ENCODE measurements at places on chromosomes 5 and 9. TPM values are rescaled to one million over a fixed set of nuclear protein-coding genes. Genes with fewer than 3 reads are reported as not detected.
A peak's percentile ranks its signal among the peaks of the same experiment; 100 is the strongest.

The IER5L gene
- total RNA-seq = 9.3 TPM

The ISL1 gene
- not detected for total RNA-seq

The OLFM1 gene
- 0.37 TPM for total RNA-seq

The DRD1 gene
- not detected for total RNA-seq

The PGM5 gene
- total RNA-seq = not detected

The ITK gene
- 319 TPM for total RNA-seq

The NDUFB6 gene
- 47.4 TPM for total RNA-seq

The ADAMTS16 gene
- total RNA-seq = not detected

The ACOT12 gene
- total RNA-seq = not detected

The F2RL2 gene
- total RNA-seq = 0.05 TPM

GRCh38 chr5:133888625-133888991 lies 79.8 kb downstream of the C5orf15 start:
- peaks cover 7% of the 10 kb centered on the region for H3K4me1 ChIP-seq
- no peak overlapping the region for H3K4me3 ChIP-seq
- H3K27ac ChIP-seq = no peak overlapping the region
- H3K36me3 ChIP-seq = no peaks in the 10 kb centered on the region
- no peak for DNase-seq

- no peak overlapping the region for H3K4me3 ChIP-seq
- DNase-seq = no peak
- no peaks in the 10 kb centered on the region for H3K27me3 ChIP-seq
- H3K36me3 ChIP-seq = no peaks in the 10 kb centered on the region
Observed at GRCh38 chr9:81289622-81290021, 399.7 kb downstream of the TLE1 start.

DNA sequence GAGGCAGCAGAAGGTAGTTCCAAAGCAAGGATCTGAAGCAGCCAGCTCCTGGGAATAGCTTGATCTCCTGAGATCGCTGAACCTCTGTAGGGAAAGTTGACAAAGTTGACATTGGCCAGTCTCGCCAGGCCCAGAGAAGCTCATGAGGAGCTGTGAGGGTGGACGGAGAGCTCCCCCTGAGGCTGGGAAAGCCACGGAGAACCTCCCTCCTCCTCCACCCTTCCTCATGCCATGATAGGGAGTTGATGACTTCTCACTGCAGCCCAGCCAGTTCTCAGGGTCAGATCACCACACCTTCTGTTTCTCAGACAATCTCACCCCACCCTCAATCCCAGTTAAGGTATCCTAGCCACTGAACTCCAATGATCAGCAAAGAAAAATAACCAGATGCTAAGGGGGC lies 30.4 kb upstream of the KCNV2 start:
- DNase-seq = no peak
- H3K36me3 ChIP-seq = no peaks in the 10 kb centered on the region
- H3K27me3 ChIP-seq = no peaks in the 10 kb centered on the region
- H3K27ac ChIP-seq = no peak overlapping the region
- H3K4me1 ChIP-seq = peaks cover 3% of the 10 kb centered on the region

DNA sequence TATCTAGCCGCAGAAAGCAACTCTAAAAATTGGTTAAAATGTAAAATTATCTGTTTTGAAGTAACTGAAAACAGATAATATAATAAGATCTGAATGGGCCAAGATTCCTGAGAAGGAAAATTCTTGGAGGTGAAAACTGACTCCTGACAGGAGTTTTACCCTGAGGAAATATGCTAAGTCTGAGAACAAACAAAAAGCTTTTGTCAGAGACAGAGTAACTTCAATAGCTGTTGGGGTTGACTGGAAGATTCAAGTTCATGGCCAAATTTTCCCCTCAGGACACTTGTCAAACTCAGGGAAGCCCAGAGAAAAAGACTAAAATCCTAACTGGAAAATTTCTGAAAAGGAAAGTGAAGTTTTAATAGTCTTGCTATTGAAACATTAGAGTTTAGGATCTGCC lies 5.7 kb downstream of the PCDHB4 start:
- no peaks in the 10 kb centered on the region for H3K27me3 ChIP-seq
- no peak for DNase-seq
- H3K4me3 ChIP-seq = no peak overlapping the region
- H3K36me3 ChIP-seq = no peaks in the 10 kb centered on the region

GRCh38 chr5:76548525-76549229 lies 74.5 kb downstream of the F2RL2 start:
- no peak for DNase-seq
- H3K4me3 ChIP-seq = no peak overlapping the region
- H3K27me3 ChIP-seq = no peaks in the 10 kb centered on the region
- no peak overlapping the region for H3K27ac ChIP-seq
- H3K36me3 ChIP-seq = peaks cover 12% of the 10 kb centered on the region
- peaks cover 57% of the 10 kb centered on the region for H3K4me1 ChIP-seq

GRCh38 chr9:86389628-86390027 lies 35.4 kb upstream of the TUT7 start:
- H3K4me3 ChIP-seq = no peak overlapping the region
- peaks cover 10% of the 10 kb centered on the region for H3K27me3 ChIP-seq
- no peaks in the 10 kb centered on the region for H3K4me1 ChIP-seq
- no peak overlapping the region for H3K27ac ChIP-seq
- no peak for DNase-seq

DNA sequence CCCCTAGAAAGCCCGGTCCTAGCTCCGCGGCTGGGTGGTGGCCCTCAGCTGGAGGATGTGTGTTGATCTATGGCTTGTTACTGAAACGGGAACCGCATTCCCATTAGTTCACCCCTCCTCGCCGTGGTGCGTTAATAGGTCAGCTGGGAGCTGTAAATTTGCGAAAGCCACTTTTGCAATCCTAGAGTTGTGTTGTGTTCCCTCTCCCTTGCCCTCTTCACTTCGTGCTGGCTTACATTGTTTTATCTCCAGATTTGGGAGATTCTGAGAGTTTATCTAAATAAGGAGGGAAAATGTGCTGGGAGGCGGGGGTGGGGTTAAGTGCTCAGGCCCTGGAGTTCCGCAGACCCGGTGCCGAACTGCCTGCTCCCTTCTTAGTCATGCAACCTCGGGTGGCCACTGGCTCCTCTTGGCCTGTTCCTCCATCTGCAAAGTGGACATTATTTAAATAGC lies 62.8 kb downstream of the HMCN2 start:
- no peak for DNase-seq
- H3K27ac ChIP-seq = no peak overlapping the region
- no peaks in the 10 kb centered on the region for H3K4me1 ChIP-seq
- H3K36me3 ChIP-seq = no peaks in the 10 kb centered on the region
- H3K27me3 ChIP-seq = peaks cover 16% of the 10 kb centered on the region

GRCh38 chr5:146789712-146790653 lies 88.6 kb downstream of the PPP2R2B start:
- no peaks in the 10 kb centered on the region for H3K36me3 ChIP-seq
- H3K27me3 ChIP-seq = peaks cover 4% of the 10 kb centered on the region
- no peak for DNase-seq
- H3K27ac ChIP-seq = no peak overlapping the region
- peaks cover 19% of the 10 kb centered on the region for H3K4me1 ChIP-seq

DNA sequence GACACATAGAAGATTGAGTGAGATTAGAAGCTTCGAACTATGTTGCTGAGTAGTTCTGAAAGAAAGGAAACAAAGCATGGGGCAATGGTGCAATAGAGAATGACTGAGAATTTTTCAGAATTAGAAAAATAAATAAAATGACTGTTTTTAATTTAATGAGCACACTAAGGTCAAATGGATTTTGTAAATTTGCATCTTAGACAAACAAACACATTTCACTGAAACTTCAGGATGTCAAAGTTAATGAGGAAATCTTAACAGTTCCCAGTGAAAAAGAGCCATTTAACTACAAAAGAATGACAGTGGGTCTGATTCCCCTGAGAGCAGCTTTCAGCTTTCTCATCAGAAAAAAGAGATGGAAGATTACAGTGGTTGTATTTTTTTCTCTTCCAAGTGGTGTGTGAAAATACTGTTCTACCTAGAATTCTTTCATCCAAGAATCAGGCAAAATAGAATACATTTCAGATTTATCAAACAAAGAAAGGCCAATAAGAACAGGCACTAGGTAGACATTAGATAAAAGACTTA lies 591.9 kb downstream of the SEMA5A start:
- no peaks in the 10 kb centered on the region for H3K36me3 ChIP-seq
- no peaks in the 10 kb centered on the region for H3K4me1 ChIP-seq

DNA sequence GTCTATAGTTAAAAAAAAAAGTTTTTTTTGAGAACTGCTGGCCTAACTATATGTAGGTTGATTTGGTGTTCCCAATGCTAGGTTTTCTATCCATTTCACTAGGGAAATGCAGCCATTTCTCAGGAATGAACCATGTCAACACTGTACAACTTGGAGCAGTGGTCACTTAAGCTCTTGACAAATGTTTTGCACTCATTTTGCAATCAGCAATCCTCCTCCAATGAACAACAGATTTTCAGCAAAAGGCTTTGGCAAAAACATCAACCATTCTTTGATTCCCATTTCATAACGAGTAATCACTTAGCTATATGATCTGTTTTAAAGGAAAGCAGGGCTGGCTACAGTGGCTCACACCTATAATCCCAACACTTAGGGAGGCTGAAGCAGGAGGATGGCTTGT lies 17.9 kb downstream of the STRBP start:
- peaks cover 10% of the 10 kb centered on the region for H3K4me1 ChIP-seq
- no peak overlapping the region for H3K4me3 ChIP-seq
- H3K36me3 ChIP-seq = no peaks in the 10 kb centered on the region
- peaks cover 2% of the 10 kb centered on the region for H3K27me3 ChIP-seq
- H3K27ac ChIP-seq = no peak overlapping the region

- H3K4me3 ChIP-seq = no peak overlapping the region
- no peak for DNase-seq
- H3K36me3 ChIP-seq = peaks cover 4% of the 10 kb centered on the region
- no peaks in the 10 kb centered on the region for H3K27me3 ChIP-seq
Observed at GRCh38 chr5:44795496-44795895, 13.3 kb upstream of the MRPS30 start.

DNA sequence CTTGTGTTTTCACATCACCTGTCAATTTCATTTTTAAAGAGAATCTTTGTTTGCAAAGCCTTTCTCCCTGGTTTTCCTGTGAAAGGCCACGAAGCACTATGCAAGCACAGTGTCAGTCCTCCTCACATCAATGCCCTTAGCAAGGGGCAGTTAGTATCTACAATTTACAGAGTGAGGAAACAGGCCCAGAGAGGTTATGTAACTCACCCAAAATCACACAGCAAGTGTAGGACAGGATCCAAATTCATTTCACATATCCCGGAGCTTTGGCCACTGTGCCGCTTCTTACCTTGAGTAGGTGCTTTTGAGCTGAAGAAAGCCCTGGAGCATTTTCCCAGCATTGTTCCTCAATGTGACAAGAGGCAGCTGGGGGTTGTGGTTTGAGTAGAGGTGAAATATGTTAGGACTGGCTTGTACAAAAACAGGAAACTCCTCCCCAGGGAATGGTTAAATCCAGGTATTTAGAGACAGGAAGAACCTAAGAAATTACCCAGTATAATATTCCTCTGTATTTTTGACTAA lies 283.8 kb downstream of the NTRK2 start:
- DNase-seq = no peak
- no peaks in the 10 kb centered on the region for H3K36me3 ChIP-seq
- no peak overlapping the region for H3K4me3 ChIP-seq
- H3K27me3 ChIP-seq = peaks cover 3% of the 10 kb centered on the region
- H3K4me1 ChIP-seq = no peaks in the 10 kb centered on the region

DNA sequence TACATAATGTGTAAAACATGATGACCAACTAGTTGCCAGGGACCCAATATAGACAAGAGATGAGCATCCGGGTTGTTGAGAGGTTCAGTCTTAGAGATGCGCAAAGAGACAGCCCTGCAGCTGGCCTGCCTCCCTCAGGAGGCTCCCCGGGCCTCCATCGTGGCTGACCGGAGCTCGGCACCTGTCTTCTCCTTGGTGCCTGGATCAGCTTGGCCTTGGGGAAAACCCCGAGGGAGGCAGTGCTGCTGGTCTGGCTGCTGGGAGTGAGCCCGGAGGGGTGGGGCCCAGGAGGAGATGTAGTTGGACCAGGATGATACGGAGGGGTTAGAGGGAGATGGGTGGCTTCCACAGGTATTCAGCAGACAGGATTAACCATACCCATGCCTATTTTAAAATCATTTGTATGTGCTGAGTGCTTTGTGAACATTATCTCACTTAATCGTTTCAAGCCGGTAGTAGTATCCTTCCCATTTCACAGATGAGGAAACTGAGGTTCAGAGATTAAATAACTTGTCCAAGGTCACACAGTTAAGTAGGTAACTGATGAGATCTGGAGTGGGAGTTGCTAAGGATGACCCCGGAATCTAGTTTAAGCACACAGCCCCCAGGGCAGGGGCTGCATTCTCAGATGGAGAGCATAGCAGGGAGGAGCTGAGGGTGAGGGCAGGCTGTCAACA lies 173.8 kb downstream of the COL23A1 start:
- no peak overlapping the region for H3K4me3 ChIP-seq
- peaks cover 7% of the 10 kb centered on the region for H3K27me3 ChIP-seq
- H3K27ac ChIP-seq = no peak overlapping the region
- H3K36me3 ChIP-seq = no peaks in the 10 kb centered on the region
- DNase-seq = no peak

DNA sequence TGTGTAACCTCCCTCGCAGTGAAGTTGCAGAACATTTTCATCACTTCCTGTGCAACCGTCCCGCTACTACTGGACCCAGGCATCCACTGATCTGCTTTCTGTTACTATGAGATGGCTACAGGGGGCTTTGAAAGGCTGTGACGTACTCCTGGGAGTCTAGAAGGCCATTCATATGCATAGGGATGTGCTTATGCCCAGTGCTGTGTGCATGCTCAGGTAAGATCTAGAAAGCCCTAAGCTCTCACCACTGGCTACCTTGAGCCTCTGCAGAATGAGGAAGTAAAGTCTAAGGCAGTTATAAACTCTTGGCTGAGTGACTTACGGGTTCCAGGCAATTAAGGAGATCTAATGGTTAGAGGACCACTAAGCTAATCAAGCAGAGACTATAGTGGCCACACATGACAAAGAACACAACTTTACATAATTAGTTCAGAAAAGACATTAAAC lies 11.8 kb downstream of the HNRNPAB start:
- peaks cover 80% of the 10 kb centered on the region for H3K36me3 ChIP-seq
- peak overlapping the region; percentile 25 for H3K27ac ChIP-seq
- peaks cover 3% of the 10 kb centered on the region for H3K4me1 ChIP-seq
- H3K4me3 ChIP-seq = no peak overlapping the region
- no peaks in the 10 kb centered on the region for H3K27me3 ChIP-seq
- DNase-seq = no peak

DNA sequence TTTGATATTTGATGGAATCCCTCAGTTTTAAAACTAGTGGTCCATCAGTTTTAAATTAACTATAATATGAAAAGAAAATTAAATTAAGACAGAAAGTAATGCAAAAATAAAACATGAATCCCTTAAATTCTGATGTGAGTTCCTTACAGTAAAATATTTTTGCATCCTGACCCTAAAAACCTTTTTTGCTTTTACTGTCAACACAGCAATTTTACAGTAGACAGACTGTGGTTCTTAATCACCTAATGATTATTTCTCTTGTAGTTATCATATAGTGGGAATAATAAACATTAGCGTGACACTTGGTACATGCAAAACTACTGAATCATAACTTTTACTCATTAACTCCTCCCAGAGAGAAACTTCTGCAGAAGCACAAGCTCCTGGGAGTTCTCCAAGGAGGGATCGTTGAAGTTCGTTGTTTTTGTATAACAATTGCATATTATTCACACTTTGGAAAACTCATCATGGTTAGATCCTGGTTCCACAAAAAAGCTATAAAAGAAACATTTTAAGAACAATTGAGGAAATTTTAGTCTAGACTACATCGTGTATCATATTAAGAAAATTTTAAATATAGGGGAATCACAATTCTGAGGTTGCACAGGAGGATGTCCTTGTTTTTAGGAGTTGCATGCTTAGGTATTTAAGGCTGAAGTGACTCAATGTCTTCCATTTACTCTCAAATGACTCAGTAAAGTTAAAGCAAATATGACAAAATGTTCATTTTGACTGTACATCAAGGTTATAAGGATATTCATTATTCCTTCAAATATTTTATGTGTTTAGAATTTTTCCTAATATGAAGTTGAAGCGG lies 88.2 kb upstream of the NIPAL4 start:
- no peak for DNase-seq
- H3K36me3 ChIP-seq = peaks cover 69% of the 10 kb centered on the region
- no peak overlapping the region for H3K4me3 ChIP-seq
- H3K27me3 ChIP-seq = no peaks in the 10 kb centered on the region
- peak overlapping the region; percentile 64 for H3K27ac ChIP-seq
- peaks cover 6% of the 10 kb centered on the region for H3K4me1 ChIP-seq

All from activated T-helper 2 cell treated with anti-CD3 and anti-CD28 coated beads, Interferon-gamma antibody, Interleukin-2, Interleukin-4, amounts not matched to agents 10 μg/mL and 5 μg/mL and 100 μg/mL, durations not matched to agents 14 hours and 24 hours and 36 hours (primary cell).